ENCODE measurements at places on chromosomes 5 and 9.

DNA sequence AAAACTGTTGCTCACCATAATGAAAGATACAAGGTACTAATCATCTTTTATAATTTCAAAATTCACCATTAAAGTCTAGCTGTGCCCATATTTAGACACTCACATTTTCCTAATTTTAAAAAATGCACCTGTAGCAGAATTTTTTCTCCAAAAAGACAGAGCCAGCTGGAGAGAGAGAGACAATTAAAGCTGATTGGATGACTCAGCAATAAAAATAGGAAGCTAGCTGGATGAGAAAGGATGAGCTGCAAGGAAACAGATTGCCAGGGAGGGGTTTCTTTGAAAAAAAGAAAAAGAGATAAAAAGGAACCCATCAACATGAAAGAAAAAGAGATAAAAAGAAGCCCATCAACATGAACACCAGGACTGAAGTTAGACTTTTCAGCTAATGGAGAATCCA, 73.8 kb downstream of the HCN1 start:
- H3K4me1 ChIP-seq: no peaks in the 10 kb centered on the region
- no peak for DNase-seq
- H3K27me3 ChIP-seq: no peaks in the 10 kb centered on the region
- no peaks in the 10 kb centered on the region for H3K36me3 ChIP-seq
- no peak overlapping the region for H3K4me3 ChIP-seq

GRCh38 chr5:145936401-145937131, at the start of gene SH3RF2:
Gene SH3RF2, plus strand, starts transcription at chr5:145936578. Its CDS starts 1,351 bp downstream, at chr5:145937929.
- peak; percentile 21 for DNase-seq
- H3K4me3 ChIP-seq: peak within 1 kb of the TSS; percentile 50
- no peaks in the 10 kb centered on the region for H3K36me3 ChIP-seq
- H3K27me3 ChIP-seq: peaks cover 52% of the 10 kb centered on the region
- H3K27ac ChIP-seq: no peak within 1 kb of the TSS

DNA sequence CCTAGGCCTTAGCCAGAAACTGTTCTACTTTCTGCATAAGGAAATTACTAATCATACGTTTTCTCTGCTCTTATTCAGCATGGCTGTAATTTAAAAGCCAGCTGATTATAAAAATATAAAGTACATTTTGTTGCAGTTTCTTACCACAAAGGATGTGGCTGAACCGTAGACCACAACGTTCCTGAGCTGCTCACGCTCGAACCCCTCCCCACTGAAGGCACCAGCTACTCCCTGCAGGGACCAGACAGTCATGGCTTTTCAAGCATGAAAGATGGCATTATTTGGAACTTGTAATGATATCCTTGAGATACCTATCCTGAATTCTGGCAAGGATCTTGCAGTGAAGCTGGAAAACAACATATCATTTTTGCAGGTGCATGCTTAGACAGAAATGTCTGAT, 91.8 kb upstream of the DMRT1 start:
- H3K4me3 ChIP-seq: peak overlapping the region; percentile 1
- H3K36me3 ChIP-seq: no peaks in the 10 kb centered on the region
- H3K27ac ChIP-seq: no peak overlapping the region
- DNase-seq: peak; percentile 40

GRCh38 chr5:3393122-3393919, 202.3 kb upstream of the IRX1 start:
- no peak overlapping the region for H3K27ac ChIP-seq
- DNase-seq: no peak
- no peaks in the 10 kb centered on the region for H3K36me3 ChIP-seq
- H3K4me3 ChIP-seq: no peak overlapping the region
- H3K27me3 ChIP-seq: no peaks in the 10 kb centered on the region
- no peaks in the 10 kb centered on the region for H3K4me1 ChIP-seq

DNA sequence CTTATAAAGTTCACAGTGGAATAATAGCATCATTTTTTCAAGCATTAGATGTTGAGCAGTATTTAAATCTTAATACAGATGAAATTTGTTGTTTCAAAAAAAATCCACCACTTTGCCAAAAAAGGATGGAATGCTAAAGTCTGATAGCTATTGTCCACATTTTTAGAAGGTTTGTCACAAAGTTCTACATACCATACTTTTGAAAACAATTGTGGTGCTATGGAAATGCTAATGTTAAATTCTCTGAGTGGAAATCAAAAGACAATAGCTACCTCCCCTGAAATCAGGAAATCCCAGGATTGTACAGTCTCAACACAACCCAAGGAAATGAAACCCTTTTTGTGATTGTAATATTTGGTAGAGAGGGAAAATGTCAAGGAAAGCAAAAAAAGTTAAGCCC, 19.3 kb upstream of the GRAMD2B start:
- peaks cover 3% of the 10 kb centered on the region for H3K36me3 ChIP-seq
- DNase-seq: no peak
- H3K27ac ChIP-seq: no peak overlapping the region
- H3K27me3 ChIP-seq: no peaks in the 10 kb centered on the region
- no peaks in the 10 kb centered on the region for H3K4me1 ChIP-seq

DNA sequence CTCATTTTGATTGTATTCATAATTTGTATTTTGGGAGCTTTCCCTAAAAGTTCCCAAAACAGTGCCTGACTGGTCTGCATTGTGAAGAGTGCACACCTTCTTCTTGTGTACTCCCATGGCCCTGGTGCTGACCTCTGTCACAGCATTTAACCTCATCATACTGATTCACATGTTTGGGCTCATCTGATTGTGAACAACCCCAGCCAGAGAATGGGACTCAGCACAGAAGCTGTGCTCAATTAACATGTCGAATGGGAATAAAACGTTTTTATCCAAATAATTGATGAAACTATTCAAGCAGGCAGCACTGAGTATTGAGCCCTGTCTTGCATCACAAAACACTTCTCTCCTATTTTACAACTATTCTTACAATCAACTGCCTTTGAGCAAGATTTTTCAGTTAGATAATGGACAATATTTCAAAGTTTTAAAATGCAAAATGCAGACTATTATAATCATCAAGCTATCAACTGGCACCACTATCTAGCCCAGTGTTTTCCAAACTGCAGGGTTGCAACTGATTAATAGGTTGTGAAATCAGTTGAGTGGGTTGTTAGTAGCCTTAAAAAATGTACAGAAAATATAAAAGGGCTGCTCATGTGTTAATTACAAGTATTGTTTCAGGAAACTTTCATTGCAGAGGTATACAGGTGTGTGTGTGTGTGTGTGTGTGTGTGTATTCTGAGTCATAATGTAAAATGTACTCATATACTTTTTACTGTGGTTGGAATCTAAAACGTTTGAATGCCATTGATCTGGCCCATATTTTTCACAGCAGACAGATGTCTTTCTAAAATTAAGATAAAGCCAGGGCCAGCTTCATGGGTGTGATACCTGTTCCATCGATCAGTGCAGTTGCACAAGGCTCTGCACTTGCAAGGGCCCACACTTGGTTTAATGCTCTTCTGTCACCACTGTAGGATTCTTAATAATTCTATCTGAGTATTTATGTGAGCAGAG, 190.5 kb downstream of the PIK3R1 start:
- peak overlapping the region; percentile 3 for H3K4me3 ChIP-seq
- H3K27ac ChIP-seq: peak overlapping the region; percentile 47
- no peaks in the 10 kb centered on the region for H3K27me3 ChIP-seq
- DNase-seq: no peak
- peaks cover 37% of the 10 kb centered on the region for H3K4me1 ChIP-seq

DNA sequence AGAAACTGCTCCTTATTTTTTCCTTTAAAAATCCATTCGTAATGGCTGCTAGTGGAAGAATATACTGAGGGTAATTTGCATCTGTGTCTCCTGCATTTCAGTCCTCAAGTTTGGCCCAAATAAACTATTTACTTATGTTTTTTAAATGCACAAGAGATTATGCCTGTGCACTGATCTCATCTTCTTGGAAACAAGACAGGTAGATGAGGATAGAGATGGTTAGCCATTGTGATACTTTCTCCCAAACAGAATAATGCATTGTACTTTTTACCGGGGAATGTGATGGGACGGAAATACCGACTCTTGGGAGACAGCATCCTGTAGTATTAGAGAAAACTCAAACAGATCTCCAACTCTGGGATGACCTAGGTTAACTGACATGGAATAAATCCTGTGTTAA, 72.5 kb upstream of the DAB2 start:
- no peak overlapping the region for H3K27ac ChIP-seq
- H3K36me3 ChIP-seq: no peaks in the 10 kb centered on the region
- no peak for DNase-seq

DNA sequence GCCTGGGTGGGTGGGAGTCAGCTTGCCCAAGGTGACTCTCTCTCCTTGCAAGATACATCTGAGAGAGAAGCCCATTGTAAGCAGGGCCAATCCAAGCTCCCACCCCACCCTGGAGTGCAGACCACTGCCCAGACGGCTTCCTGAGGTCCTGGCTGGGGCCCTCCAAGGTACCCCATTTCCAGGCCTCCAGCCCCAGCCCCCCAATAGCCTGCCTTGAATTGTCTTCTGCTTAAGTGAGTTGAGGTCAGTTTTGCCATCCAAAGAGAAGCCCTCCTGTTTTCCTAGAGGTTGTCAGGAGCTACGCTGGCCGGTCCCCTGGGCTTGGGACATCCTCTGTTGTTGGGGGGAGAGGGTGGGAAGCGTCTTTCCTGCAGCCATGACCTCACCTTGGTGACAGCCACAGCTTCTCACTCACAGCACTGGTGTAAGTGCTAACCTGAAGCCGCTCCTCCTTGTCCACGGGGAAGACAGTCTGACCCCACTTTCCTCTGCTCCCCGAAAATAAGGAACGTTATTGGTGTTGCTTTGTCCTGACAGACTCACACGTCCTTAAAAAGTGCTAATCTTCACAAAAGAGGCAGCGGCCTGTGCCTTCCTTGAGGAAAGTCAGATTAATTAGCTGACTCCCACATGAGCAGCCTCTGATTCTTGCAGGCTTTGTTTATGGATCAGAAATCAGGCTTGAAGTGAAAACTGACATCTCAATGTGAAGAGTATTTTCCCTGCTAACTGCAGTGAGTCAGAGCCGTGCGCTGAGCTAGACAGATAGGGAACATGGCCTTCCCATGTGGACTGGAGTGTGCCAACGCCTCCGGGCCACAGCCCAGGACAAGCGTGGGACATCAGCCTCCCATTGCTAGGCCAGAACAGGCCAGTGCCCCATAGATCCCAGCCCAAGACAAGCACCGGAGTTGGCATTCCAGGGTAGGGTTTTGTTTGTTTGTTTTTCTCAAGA, 52.3 kb downstream of the ADAMTS2 start:
- no peaks in the 10 kb centered on the region for H3K4me1 ChIP-seq
- DNase-seq: no peak
- no peaks in the 10 kb centered on the region for H3K36me3 ChIP-seq
- H3K27ac ChIP-seq: no peak overlapping the region

DNA sequence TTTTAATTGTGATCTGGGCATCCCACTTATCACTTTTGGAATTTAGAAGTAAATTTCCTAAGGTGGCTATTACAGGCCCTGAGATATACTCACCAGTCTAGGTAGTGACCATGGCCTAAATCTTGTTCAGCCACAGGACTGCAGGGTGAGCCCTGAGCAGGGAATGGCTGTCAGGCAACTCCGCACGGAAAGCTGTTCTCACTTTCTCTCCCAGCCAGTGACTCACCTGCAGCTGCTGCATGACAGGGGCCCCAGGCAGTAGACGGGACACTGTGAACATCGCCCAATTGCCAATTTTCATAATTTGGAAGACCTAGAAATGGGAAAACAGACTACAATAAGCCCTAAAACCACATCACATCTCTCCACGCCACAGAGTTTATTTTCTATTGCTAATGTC, 69.6 kb upstream of the TAF1L start:
- H3K4me1 ChIP-seq: no peaks in the 10 kb centered on the region
- no peaks in the 10 kb centered on the region for H3K27me3 ChIP-seq
- no peak overlapping the region for H3K4me3 ChIP-seq
- no peak overlapping the region for H3K27ac ChIP-seq
- DNase-seq: no peak

- no peak overlapping the region for H3K4me3 ChIP-seq
- H3K4me1 ChIP-seq: peaks cover 18% of the 10 kb centered on the region
- no peak for DNase-seq
- H3K27me3 ChIP-seq: no peaks in the 10 kb centered on the region
- no peak overlapping the region for H3K27ac ChIP-seq
These were observed 130.7 kb downstream of the PRKACG start for GRCh38 chr9:68883224-68883623.

DNA sequence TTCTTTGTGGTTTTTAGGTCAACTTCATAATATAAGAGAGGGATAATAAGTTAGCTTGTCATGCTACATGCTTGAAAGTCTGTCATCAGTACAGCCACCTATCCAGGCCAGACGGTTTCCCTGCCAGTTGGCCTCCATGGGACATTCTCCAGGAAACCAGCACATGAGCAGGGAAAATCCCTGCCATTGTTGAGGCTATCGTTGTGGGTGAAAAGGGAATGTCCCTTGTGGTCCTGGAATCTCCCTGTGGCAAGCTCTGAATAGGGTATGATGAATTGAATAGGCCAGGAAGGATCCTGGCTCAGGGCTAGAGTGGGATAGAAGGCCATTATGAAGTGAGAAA, 12.3 kb downstream of the F2RL1 start:
- H3K36me3 ChIP-seq: no peaks in the 10 kb centered on the region
- H3K4me3 ChIP-seq: no peak overlapping the region
- no peaks in the 10 kb centered on the region for H3K27me3 ChIP-seq
- peak; percentile 15 for DNase-seq
- no peak overlapping the region for H3K27ac ChIP-seq

- no peaks in the 10 kb centered on the region for H3K36me3 ChIP-seq
- H3K4me3 ChIP-seq: no peak overlapping the region
- no peaks in the 10 kb centered on the region for H3K4me1 ChIP-seq
- H3K27ac ChIP-seq: no peak overlapping the region
These were observed 172.9 kb upstream of the NREP start for GRCh38 chr5:111929867-111930266.

- peaks cover 6% of the 10 kb centered on the region for H3K4me1 ChIP-seq
- no peaks in the 10 kb centered on the region for H3K27me3 ChIP-seq
- H3K27ac ChIP-seq: no peak overlapping the region
- no peaks in the 10 kb centered on the region for H3K36me3 ChIP-seq
These were observed 105.7 kb upstream of the KLF9 start for GRCh38 chr9:70519912-70520724.

- no peak overlapping the region for H3K4me3 ChIP-seq
- H3K36me3 ChIP-seq: no peaks in the 10 kb centered on the region
- no peak for DNase-seq
These were observed 343.2 kb downstream of the TRIM32 start for GRCh38 chr9:117030254-117030768.

DNA sequence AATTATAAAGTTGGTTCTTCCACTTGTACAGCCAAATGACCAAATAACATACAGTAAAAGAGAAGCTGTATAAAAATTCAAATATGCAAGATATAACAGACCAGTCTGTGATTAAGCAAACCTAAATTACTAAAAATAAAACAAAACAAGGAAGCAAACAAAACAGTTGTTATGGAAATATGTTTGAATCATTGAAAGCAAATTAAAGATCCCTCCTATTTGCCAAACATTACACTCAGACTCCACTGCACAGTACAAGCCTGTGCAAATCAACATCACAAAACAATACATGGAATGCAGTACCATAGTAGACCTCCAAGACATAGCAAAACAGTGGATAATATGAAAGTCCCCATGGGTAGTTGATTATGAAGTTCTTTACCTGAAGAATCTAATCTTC, 288.1 kb upstream of the PTGER4 start:
- peaks cover 33% of the 10 kb centered on the region for H3K4me1 ChIP-seq
- DNase-seq: no peak

DNA sequence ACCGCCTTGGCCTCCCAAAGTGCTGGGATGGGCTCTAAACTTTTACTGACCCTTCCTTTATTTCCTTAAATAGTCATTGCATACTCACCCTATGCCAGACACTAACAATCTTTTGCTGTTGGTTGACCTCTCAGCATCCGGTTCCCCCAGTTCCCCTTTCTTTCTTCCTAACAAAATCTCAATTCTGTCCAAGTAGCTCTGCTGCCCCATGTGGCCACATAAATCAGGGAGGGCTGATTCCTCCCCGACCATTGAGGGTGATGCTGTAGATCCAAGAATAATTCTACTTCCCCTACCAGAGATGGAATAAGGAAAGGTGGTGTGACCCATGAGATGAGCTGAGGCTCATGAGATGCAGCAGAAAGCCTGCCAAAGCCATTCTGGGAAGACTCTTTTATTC, 315.3 kb upstream of the MSX2 start:
- no peak for DNase-seq
- no peak overlapping the region for H3K27ac ChIP-seq
- H3K36me3 ChIP-seq: no peaks in the 10 kb centered on the region

All from activated naive CD8-positive, alpha-beta T cell treated with anti-CD3 and anti-CD28 coated beads, Interleukin-2, amount 50 U/mL, for 24 hours (primary cell).